KG1 (cell line): ENCODE measurements at places on chromosomes 16 and 17.

- DNase-seq = no peak
Observed at GRCh38 chr17:12421077-12421476, 244.6 kb upstream of the MYOCD start.

DNA sequence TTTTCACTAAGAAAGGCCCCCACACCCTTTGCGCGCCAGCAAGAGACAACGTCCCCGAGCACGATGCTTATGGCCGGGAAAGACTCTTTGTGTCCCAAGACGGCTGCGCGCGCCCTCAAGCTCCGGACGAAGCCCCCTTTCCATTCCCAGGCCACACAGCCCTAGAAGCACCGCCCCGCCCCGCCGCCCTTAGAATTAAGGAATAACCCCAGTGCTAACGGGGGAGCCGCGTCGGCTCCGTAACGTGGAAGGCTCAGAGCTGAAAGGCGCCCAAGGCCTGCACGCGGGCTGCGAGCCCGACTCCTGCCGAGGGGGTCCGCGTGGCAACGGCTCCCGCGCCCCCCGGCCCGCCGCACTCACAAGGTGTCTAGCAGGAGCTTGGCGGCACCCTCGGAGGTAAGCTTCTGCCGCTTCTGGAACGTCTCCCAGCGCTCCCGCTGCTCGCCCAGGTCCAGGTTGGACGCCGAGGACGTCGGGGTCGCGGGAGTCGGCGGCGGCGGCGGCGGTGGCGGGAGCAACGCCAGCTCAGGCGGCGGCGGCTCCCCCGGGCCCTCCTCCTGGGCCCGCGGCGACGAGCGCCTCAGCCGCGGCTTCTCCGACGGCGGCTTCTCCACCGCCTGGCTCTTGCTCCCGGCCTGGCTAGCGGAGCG, 477 bp downstream of the CENPV start:
- DNase-seq = peak; percentile 12

DNA sequence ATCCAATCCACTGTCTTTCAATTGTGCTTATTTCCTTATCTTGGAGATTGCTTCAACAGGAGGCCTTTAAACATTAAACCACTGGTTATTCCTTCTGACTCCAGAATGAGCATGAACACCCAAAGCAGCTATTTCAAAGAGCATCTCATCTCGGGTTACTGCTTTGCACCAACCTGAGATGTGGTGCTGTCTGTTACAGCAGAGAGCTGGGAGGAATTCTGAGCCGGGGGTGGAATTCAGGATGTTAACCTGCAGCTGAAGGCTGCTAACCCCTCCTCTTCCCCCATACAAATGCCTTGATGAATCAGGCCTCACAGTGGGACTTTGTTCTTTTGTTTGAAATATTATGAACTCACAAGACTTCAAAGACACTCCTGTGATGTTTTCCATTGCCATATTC, 113.1 kb downstream of the SHISA9 start:
- DNase-seq = no peak

GRCh38 chr17:55347341-55347740, 74.3 kb downstream of the MMD start:
- DNase-seq = no peak

- no peak for DNase-seq
Observed at GRCh38 chr16:54077050-54077821, 209.4 kb downstream of the IRX3 start.

GRCh38 chr17:42754782-42755181, 6.2 kb upstream of the RAMP2 start:
- DNase-seq = no peak

DNA sequence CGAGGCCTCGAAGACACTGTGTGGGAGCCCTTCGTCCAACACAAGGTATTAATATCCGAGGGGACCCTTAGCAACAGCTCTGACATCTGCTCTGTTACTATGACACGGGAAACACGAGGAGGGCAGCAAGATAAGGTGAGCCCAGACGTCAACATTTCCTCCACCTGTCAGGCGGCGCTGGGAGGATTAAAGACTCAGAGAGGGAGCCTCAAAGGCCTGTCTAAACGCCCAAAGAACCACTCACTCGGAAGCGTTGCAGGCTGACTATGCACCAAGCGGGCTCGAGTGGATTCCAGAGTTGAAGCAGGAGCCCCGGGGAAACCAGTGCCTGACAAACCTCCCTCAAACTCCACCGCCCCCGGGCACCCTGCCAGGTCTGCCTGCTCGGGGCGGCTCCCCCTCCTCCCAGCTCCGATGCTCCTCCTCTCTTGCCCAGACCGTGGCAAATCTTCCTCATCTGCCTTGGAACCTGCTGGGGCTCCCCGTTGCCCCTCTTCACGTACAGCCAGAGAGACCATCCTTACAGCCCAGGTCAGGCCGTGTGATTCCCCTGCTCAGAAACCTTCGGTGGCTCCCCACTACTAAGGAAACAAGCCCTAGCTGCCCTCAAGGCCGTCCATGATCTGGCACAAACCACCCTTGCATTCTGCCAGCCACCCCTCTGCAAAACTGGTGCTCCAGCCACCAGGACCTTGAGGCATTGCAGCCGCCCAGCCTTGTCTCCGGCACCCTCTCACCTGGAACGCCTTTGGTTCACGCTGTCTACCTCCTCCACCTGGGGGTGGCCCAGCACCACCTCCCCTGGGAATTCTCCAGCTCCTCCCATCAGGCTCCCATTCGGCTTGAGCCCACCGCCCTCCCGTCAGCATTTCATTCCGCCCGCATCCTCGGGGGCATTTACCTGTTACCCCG, 16.2 kb downstream of the RPH3AL start:
- no peak for DNase-seq

DNA sequence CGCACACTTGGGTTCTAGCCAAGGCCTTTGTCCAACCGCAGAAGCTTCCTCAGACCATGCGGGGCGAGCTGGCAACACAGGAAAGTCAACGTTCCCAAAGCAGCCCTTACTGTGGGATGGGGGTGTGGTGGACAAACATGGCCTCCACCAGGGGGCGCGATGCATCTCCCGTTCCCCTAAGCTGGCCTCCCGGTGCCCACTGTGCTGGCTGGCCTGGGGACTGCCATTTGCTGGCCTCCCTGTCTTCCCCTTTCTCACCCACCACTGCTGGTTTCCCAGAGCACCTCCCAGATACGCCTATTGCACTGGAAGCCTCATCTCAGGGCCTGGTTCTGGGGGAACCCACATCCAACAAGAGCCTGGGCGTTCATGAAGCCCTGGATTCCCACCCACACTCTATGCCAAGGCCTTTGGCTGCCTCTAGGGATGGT, 145.3 kb downstream of the IRF8 start:
- peak; percentile 4 for DNase-seq

DNA sequence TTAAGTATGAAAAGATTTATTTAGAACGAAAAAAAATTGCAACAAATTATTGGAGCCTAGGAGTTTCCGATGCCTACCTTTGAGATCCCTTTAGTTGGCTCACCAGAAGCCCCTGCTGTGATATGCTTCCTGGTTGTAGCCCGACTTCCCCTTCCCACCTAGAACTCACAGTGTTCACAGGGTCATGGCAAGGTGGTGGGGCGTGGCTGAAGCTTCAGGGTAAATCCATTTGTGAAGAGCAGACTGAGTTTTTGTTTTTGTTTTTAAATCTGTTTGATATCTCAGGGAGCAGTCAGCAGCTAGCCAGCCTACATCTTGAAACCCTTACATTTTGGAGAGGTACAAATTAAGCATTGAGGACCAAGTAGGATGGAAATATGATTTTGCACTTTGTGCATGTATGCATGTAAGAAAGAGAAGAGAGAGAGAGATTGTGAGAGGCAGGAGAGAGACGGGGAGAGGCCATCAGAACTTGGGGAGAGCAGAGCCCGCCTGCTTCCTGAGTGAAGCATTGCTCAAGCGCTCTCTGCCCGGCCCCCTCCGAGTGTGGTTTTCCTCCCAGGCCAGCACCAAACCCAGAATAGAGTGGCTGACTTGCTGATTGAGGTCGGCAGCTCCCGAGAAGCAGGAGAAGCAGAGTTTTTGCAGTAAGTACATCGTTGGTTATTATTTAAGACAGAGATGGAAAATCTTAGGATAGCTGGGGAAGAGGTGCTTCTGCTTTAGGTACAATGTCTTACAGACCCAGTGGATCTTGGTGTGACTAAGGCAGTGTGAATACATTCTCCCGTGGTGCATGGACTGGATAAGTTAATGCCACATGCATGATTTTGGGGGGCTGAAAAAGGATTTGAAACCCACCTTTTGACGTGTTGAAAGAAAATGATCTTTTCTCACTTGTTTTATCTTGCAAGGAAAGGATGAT, 64.2 kb downstream of the SPECC1 start:
- DNase-seq = peak; percentile 82

DNA sequence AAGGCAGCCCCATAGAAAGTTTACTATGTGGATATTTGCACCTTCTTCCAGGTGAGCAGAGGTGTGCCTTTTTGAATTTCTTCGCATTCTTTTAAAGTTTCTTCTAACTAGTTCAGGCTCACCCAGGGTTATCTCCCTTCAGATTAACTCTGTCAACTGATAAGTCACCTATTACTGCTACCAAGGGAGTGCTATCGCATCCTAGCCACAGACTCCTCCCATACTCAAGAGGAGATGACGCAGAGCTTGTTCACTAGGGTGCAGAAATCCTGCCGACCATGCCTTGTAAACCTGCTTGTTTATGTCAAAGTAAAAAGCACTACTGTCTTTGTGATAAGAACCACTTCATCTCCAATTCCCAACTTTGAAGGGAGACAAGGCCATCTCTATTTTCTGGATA, 390.1 kb downstream of the RBFOX1 start:
- DNase-seq = no peak

DNA sequence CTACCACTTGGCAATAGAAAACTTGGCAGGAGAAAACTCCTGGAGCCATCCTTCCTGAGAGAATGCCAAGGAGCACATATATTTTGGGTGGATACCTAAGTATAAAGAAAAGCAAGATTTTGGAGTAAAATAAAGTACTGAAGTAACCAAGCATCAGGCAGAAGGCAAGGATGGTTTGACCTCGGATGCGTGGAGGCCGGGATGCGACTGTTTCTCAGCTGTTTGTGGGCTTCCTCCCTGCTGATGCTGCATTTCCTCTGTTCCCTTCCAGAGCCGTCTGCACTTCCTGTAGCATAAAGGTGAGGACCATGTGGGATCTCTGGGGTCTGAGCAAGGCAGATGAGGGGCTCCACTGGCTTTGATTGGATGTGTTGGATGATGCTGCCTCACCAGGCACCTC, 5.5 kb upstream of the TCF25 start:
- DNase-seq = no peak

DNA sequence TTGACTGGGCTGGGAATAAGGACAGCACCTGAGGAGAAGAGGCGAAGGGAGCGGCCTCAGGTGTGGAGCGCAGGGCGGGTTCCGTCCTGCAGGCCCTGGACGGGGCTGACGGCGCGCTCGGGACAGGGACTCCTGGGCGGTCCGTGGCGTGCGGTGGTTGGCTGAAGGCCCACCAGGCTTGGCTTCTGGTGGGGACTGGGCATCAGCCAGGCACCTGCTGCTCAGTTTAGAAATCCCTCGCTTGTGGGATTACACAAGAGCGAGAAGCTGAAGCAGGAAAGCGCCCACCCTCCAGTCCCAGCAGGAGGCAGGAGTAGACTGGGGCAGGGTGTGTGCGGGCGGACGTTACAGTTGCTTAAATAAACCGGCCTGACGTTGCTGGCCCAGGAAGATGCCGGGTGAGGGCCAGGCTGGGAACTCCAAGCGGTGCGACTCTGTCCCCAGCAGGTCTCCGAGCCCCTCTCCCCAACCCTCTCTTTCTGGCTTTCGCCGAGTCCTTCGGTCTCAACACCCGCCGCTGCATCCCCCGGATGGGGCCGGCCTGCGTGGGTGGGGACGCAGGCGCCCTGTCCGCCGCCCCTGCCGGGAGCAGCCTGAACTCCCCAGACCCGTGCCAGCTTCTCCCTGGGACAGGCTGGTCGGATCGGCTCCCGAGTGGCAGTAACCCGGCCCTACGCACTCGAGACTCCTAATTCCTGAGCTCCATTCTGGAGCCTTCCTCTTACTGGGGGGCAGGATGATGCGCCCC, 639 bp downstream of the MIF4GD start:
- peak; percentile 83 for DNase-seq
